Stimulated activated CD4-positive, alpha-beta T cell treated with anti-CD3 and anti-CD28 coated beads, Interleukin-2, amount 100 ng/mL, for 24 hours (primary cell): ENCODE measurements at places on chromosomes 4 and X.
A peak's percentile ranks its signal among the peaks of the same experiment; 100 is the strongest.

DNA sequence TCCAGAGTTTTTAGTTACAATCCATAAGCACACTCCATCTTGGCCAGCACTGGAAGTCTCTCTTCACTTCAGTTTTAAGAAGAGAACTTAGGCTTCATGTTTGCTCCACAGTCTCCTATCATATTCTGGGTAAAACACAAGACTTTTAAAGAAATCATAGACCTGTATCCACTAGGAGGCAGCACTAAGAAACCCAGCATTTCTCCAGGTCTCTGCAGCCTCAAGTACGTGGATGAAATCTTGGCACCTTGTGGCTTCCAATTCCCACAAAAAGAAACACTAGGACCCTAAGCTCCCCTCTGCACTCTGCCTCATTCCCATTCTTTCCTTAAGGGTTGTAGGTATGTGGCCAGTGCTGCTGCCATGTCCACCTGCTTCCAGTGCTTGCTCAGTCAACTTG lies 367.3 kb upstream of the CASK start:
- no peak for DNase-seq

GRCh38 chr4:183099537-183100297 lies 660 bp downstream of the WWC2 start:
- DNase-seq: peak; percentile 17

DNA sequence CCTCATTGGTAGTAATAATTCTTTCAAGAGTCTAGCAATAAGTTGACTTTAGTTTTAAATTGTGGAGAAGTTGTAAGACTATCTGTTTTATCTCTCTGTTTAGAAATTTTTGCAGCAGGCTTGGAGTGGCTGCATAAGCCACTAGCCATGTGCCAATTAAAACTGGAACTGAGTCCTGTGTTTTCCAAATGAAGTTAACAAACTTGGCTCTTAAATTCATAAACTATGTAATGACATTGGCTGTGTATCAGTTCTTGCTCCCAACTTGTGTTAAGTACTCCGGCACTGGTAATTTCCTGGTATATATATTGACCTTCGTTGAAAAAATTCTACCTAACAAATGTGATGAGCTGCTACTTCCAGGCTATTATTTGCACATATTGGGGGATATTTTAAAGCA lies 420.4 kb downstream of the GBA3 start:
- no peak for DNase-seq

- DNase-seq: no peak
These were observed 236.1 kb downstream of the SPRY1 start for GRCh38 chr4:123632693-123633030.

DNA sequence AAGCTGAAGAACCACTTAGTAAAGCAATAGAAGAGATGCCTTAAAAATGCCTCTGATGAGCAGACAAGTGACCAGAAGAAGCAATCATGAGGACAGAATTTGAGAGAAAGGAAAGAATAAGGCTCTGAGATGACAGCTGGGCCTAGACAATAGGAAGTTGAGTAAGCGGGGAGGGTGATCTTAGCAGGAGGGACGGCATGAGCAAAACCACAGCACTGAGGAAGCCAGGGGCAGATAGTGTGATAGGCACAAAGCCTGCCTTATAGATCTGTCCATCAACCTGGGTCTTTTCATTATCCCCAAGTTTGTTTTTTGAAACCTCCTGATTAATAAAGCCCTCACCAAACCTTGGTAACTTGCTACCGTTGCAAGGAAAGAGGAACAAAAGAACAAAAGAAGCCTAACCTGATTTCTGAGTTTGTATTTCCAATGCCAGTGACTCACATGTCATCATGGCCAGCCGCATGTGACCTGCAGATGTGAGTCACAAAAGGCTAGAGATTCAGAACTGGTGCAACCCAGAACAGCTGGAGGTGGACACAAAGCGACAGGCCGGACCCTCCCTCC lies 55.7 kb upstream of the PPARGC1A start:
- DNase-seq: no peak

DNA sequence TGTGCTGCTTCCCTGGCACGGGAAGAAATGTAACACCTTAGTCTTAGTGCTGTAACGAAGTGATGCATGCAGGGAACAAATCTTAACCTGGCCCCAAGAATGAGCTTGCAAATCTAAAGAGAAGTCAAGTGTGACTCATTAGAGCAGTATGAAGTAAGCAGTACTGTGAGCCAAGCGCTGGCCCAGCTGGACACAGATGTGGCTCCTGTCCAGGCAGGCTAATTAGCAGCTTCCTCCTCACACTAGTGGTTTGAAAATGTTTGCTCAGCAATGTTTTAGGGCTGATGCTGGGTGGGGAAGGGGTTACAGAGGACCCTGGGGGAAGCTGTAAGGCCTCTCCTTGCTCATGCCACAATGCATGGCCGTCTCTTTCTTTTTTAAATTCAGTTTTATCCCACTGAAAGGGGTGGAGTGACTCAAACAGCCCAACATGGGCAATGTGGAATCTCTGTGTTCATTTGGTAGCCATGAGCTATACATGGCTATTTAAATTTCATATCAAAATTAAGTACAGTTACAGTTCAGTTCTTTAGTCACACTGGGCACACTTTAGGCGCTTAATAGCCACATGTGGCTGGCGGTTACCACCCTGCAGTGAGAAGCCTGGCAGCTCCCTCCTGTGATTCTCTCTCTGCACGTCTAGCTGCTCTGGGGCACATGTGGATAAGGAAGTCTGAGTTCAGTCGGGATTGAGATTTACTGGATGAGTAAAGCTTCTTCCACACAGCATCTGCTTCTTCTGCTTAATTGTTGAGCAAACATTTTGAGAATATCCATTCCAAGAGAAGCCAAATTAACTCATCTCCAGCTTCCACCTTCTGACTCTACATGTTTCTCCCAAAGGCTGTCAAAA lies 48.8 kb downstream of the MAP7D2 start:
- no peak for DNase-seq

DNA sequence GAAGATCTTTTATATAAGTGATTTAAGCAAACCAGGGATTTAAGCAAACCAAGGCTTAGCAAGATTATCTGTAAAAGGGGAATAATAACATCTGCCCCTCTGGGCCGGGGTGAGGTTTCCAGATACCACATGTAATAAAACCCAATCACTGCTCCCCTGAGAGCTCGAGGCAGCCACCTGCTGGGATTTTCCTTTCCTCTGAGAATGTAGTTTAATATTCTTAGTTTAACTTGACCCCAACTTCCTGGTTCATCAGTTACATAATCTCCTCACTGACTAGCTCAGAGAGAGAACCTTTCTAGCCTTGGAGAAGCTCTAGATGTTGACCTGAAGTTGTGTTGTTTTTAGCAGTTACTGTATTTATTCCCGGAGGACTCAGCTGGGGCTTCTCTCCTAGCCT lies 322.4 kb downstream of the ARHGAP10 start:
- no peak for DNase-seq

GRCh38 chrX:132958091-132958703 lies at the start of gene HS6ST2:
TSS of gene HS6ST2 (minus strand) at chrX:132958629.
- no peak for DNase-seq

DNA sequence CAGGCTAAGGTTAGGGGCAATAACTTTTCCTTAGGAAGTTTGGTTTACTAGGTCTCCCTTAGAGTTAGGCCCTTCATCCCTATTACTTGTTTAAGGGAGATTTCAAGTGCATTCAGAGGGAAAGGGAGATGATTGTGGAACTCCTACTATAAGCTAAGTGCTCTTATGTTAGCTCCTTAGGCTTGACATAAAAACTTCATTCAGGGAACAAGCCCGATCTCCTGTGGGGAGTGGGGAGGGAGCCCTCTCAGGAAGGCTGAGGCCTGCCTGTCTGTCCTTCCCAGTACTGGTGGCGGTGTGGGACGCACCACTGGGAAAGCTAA lies 8.0 kb downstream of the KLF3 start:
- DNase-seq: no peak

GRCh38 chr4:81408341-81408740 lies 63.4 kb downstream of the RASGEF1B start:
- no peak for DNase-seq

DNA sequence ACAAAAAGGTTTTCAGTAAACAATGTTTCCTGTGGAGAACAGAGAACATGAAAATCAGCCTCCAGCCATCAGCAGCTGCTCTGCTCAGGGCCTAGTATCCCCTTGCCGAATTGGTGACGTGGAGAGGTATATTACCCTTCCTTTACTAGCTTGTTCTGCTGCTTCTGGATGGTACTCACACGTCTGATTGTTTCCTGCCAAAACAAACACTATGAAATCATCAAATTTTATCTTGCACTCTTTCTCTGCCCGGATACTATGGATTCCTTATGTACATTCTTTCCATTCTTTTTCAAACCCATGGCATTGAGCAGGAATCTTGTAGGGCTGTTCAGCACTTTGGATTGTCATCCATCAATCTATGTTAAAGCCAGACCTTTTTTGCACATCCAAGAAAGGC lies 18.8 kb upstream of the METAP1 start:
- DNase-seq: no peak

DNA sequence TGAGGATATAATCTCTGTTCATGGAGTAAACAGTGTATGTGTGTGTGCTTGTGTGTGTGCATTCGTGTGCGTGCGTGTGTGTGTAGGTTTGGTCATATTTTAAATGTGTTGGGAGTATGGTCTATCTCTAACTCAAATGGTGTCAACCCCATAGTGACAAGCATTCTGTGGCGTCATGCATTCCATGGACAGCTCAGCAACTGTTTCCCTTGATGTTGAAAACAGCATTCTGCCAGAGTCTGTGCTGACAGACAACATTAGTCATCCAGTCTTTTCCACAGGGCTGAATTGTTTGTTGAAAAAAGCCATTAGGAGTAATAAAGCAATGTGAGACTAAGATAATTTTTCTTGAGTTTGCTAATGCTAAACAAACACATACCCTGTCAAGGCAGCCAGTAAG lies 706.6 kb downstream of the PCDH19 start:
- no peak for DNase-seq

GRCh38 chr4:158958489-158959270 lies 144.2 kb upstream of the RAPGEF2 start:
- no peak for DNase-seq

DNA sequence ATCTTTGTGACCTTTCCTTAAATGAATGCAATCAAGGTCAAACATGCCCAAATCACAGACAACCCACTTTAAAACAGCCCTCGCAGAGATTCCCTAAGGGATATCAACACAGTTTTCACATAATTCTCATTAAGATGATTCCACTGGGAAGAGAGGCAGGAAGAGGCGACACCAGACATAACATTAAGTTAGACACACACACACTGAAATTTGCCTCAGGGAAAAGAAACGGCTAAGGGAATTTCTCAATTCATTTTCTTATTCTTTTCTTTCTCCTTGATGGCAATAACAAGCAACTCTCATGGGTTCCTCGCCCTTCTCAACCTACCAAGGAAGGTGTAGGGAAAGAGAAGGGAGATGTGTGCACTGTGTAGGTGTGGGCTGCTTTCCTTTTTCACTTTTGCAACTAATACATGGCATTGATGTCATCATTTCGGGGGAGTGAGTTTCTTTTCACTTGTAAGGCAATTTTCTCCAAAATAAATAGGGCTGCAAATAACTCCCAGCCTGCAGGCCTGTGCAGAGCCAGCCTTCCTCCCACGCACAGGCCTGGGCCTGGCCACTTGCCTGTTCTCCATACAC lies 41.4 kb downstream of the SOD3 start:
- DNase-seq: no peak

- DNase-seq: no peak
These were observed 114.4 kb downstream of the SCLT1 start for GRCh38 chr4:128978985-128979384.

DNA sequence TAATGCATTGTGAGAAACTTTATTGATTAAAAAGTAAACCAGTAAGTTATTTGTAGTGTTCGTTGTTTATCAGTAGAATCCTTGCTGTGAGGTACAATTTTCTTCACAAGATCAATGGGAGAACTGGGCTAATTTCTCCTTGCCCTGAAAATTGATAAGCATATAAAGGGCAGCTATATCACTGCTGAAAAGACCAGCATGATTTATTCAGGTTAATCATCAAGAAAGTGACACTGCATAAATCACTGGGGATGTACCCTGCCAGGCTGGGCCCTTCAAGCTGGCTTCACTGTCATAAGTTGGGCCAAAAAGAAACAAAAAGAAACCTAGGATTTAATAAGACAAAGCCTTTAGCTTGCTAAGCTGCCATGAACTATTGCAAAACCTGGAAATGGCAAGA lies 746.7 kb downstream of the STPG2 start:
- no peak for DNase-seq

GRCh38 chr4:95108883-95109421 lies 351.2 kb downstream of the BMPR1B start:
- no peak for DNase-seq

DNA sequence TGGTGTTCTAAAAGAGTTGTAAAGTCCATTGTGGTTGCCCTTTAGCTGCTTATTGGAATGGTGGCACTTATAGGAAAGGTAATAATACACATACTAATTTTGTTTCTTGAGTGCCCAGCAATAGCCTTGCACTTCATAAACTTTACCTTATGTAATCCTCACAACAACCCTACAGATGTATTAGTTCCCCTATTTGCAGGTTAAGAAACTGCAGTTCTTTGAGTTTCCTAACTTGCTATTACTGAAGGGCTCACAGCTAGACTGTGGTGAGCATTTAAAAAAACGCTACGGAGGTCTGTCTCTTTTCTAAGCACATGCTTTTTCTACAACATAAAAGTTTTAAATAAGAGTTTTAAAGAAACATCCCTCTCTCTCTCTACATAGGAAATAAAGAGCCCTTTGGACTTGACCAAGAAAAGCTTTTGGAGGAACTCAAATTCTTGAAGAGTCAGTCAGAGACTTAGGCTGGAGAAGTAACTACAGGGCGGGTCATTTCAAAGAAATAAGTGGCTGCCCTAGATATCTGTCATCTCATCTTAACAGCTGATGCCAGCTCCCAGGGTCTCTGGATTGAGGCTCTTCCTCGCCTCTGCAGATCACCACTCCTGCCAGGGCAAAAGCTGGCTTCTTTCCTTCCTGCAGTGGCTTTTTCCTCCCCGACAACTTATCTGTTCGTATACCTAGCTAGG lies 42.0 kb upstream of the FBXW7 start:
- DNase-seq: no peak

DNA sequence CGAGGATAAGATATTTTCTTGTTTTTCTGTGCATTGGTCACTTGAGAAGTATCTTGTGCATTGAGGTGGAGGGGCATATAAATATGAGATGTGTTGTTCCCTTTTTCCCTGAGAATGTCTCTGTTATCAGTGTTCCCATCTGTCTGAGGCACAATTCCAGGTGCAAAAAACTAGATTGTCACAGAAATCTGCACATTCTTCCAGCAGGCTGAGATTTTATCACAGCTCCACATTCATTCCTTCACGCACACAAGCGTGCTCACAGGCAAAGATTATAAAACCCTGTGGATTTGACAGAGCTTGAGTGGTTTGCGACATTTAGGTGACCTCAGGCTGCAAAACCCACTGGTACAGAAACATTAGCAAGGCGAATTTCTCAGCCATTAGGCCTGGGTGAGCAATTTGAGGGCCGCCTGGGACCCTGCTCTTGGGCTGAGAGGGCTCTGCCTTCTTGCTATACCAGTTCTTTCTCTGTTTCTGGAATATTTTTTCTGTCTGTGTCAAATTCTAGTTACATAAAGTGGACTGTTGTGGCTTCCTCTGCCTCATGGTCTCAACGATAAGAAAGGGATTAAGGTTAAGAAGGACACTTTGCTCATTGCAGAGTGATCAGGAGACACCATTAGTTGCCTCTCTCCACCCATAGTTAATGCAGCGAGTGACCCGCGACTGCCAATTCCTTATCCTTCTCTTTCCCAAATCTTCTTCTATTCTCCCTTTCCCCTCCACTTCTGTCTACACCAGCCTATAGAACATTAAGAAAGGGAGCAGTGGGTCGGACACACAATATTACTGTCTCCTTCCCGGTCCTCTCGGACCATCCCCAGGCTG lies 86.7 kb upstream of the C1QTNF7 start:
- DNase-seq: no peak
